ENCODE measurements at places on chromosomes 16 and 17. TPM values are rescaled to one million over a fixed set of nuclear protein-coding genes. Genes with fewer than 3 reads are reported as not detected.

Gene SEPTIN12
- total RNA-seq, result not detected

Gene LITAFD
- total RNA-seq, result not detected

Gene IGSF6
- 0.99 TPM for total RNA-seq

Gene PLCD3
- 36.8 TPM for total RNA-seq

All from camera-type eye (tissue), 1 donor.